ENCODE measurements at places on chromosomes 13 and 19.

DNA sequence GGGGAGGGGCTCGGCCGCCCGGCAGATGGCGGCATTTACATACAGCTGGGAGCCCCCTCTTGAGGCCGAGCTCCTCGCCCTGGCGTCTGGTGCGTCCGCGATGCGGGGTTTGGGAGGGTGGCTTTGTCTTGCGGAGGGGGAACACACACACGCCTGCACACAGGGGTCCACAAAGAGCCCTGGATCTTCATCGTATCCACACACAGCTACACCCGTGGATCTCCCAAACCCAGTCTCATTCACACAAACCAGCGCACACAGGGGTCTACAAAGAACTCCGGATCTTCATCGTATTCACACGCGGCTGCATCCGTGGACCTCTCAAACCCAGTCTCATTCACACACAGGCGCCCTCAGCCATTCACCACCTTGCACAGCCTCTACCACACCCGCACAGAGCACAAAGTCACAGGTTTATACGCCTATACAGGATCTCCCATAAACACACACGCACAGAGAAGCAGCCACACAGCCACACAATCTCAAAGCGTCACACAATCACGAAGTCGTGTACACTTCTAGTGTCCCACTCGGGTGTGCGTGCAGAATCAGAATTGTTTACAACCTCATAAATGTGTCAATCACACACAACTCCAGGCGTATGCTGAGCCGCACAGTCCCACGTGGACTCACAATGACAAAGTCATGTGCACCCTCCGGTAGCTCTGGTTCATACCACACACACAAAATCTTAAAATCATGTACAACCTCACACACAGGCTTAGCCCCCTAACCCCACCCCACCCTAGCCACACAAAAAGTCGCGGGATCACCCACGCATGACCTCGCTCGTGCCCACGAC lies 550 bp upstream of the DLL3 start:
- DNase-seq = no peak

- no peak for DNase-seq
Observed at GRCh38 chr13:63403733-63404132, 1988.1 kb upstream of the PCDH20 start.

DNA sequence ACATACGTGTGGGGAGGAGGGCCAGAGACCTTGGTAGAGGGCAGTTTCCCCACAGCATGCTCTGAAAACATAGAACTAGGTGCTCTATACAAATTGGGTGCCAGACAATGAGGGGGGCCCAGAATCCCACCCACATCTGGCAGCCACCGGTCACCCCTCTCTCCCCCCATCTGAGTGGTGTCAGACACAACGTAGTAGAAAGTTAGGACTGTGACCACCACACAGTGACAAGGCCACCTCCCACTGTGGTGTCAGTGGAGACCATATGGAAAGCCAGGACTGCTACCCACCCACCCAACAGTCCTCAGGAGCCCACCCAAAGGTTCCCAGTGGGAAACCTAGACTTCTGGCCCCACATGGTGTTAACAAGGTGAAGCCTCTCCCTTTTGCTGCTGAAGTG lies 2.1 kb upstream of the ATP4B start:
- DNase-seq = no peak

- no peak for DNase-seq
Observed at GRCh38 chr13:77093735-77094134, 66.8 kb upstream of the FBXL3 start.

All from activated T-helper 1 cell treated with anti-CD3 and anti-CD28 coated beads, Interleukin-2, amount 50 U/mL, for 16 hours (primary cell).